Placental pericyte (primary cell): ENCODE measurements at places on chromosomes 2 and 18. TPM values are rescaled to one million over a fixed set of nuclear protein-coding genes. Genes with fewer than 3 reads are reported as not detected.

The CERKL gene
- total RNA-seq, result 0.14 TPM in 1 of 2 replicates, not detected in the other

The SETBP1 gene
- 0.44 and 2.0 TPM in 2 replicates for total RNA-seq

The CIB4 gene
- not detected in 2 replicates for total RNA-seq

The TDRD15 gene
- total RNA-seq, result not detected in 2 replicates

The RGPD3 gene
- total RNA-seq, result 0.22 and 0.29 TPM in 2 replicates

The RAB1A gene
- 71.7 and 119 TPM in 2 replicates for total RNA-seq

The RASGRP3 gene
- total RNA-seq, result 4.8 and 11.2 TPM in 2 replicates

The DLGAP1 gene
- total RNA-seq, result 0.43 and 3.1 TPM in 2 replicates

The OBSL1 gene
- 45.7 and 55.1 TPM in 2 replicates for total RNA-seq

The OSR1 gene
- 5.0 and 6.6 TPM in 2 replicates for total RNA-seq

The HK2 gene
- 49.0 and 188 TPM in 2 replicates for total RNA-seq

The CD8A gene
- not detected in 2 replicates for total RNA-seq

The GEN1 gene
- 6.8 and 29.2 TPM in 2 replicates for total RNA-seq

The COLEC11 gene
- 1.0 and 1.1 TPM in 2 replicates for total RNA-seq

The TMEM178A gene
- total RNA-seq, result 0.14 and 0.88 TPM in 2 replicates

The VWA3B gene
- not detected in 2 replicates for total RNA-seq

The COL4A4 gene
- total RNA-seq, result 0.14 and 0.22 TPM in 2 replicates
